ENCODE measurements at places on chromosomes 1 and 21.

GRCh38 chr21:25094695-25095094, 512.6 kb downstream of the MRPL39 start:
- DNase-seq = no peak

DNA sequence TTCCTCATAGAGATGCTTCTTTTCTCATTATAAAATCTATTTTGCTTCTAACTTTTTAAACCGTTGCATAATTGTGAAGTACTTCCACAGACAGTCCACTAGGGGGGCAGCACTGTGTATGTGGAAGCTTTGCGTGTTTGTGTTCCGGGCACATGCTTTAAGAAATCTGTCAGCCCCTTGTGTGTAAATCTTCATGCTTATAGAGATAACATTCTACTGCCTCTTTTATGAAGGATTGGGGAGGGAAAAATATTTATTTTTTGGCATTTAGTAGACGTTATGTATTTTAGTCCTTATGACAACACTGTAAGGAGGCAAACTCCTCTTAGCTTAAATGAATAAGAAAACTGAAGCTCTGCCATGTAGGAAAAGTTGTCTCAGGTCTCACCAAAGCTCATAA, 157.3 kb upstream of the PTGFR start:
- DNase-seq = no peak

DNA sequence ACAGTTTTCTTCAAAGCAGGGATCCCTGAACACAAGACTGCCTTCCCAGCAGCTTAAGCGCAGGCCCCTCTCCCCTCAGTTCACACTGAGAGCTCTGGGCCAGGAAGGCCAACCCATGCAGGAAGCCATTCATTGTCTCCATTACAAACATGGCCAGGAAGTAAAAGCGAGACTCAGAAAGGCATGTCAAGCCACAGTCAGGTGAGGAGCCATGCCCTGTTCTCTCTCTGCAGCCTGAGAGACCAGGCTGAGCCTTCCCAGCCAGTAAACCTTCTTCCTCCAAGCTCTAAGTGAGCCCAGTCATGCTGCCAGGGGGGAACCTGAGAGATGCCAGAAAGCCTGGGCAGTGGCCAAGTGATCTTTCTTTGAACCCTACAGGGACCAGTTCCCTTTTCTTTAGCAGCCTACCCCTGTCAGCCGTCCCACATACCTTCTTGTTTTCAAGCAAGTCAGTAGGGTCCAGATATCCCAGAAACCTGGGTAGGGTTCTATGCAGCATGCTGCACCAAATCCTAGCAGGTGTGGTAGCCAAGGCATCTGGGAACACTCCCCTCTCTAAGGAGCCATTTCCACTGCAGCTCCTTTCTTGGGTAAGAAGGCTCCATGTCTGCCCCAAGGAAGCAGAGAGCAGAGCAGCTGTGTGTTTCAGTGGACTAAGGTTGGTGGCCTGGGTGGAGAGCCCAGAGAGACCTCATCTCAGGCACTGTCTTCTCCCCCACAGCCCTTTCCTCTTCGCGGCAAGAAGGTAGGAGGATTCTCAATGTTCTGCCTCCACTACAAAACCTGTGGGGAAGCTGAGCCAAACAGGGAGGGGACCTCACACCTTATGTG, 977 bp downstream of the TRAF3IP3 start:
- DNase-seq = no peak

- DNase-seq = no peak
These were observed 20.0 kb upstream of the CDCA8 start for GRCh38 chr1:37672136-37672870.

- DNase-seq = no peak
These were observed 445.1 kb downstream of the AJAP1 start for GRCh38 chr1:5099558-5099957.
